ENCODE measurements at places on chromosomes 1 and 21. TPM values are rescaled to one million over a fixed set of nuclear protein-coding genes. Genes with fewer than 3 reads are reported as not detected.

DNA sequence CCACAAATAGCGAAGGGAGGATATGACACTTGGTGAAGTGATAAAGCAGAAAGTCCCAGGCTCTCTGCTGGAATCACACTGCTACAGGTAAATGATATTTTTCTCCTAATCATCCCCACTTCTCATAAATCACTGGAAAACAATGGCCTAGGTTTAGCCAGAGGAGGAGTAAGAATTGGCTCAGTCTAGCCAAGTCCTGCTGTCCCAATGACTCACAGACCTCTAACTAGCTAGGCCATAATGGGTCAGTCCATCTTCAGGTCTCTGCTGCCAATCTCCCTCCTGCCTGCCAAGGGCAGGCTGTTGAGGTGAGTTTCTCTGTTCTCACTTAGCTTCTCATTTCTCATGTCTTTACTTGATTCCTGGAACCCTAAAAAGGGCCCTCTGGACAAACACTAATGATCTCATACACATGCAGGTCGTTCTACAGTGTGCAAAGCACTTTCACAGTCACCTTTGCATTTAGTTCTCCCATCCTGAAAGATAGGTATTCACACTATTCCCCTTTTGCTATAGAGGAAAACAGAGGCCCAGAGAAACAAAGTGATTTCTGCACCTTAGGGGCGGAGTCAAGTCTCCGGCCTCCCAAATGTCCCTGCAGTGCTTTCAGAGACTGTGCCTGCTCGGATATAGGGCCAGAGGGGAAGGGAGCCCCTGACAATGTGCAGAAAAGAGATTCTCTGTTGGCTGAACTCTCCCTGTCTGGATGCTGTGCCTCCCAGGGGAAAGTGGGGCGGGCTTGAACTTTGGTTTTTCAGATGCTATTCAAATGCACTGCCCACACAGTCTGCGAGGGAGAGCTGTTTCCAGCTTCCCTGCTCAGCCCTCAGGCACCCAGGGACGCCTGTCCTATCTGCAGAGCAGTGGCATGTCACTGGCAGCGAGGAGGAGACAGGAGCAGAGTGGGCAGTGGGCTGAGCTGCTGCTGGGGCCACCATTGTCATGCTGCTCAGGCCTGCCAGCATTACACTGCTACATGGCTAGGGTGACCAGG lies 3.9 kb upstream of the CDK18 start:
- no peak for DNase-seq

DNA sequence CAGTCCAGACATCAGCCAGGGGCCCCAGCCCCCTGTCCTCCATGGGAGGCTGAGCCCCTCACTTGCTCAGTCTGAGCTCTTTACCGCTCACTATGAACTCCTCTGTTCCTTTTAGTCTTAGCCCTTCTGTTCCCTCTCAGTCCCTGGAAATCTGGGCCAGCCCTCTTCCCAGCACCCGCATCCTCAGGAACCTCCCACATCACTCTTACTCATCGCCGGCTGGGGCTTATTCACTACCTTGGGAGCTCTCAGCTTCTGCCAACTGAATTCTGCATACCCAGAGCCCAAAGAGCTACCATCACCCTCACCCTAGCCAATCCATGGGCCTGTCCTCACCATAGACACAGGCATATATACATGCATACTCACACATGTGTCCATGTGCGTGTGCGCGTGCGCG lies 11.5 kb downstream of the KNCN start:
- DNase-seq, result no peak

- no peak for DNase-seq
Observed at GRCh38 chr21:37197746-37198145, 69.4 kb downstream of the VPS26C start.

Gene PEAR1
- 14.3 TPM for total RNA-seq

DNA sequence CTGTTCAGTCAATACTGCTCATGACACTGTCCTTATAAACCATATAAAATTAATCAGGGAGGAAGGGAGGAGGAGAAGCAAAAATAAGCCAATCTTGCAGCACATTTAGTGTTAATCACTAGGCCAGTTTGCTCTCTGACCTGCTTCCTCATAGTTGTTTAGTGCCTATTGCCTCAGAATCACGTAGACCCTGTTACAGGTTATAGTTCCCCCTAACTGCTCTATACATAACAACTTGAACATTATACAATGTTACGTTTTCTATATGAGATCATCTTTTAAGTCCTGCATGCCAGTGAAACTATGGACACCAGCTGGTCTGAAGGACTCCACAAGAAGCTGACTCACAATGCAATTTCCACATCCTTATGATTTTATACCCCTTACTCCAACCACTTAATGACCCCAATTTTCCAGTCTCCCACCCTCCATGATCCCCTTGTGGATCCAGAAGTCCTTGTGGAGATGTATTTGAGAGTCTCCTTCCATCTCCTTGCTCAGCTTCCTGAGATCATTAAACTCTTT lies 34.9 kb upstream of the TACSTD2 start:
- no peak for DNase-seq

DNA sequence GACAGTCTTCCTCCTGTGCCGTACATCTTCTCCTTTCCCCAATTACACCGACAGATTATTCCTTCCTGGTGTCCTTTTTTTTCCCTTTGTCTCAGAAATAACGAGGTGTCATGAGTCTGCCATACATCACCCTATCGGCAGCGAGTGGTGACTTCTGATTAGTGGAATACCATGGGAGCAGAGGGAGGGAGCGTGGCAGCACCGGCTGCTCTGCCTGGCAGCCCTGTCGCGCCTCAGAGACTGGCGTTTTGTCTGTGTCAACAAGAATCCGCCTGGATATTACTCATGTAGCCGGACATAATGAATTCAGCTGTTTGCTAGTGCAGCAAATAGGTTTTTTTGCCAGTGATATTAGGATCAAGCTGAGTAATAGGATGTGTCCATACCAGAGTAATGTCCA lies 51.8 kb downstream of the UTP25 start:
- DNase-seq, result no peak

- DNase-seq, result no peak
Observed at GRCh38 chr1:163083690-163084089, 14.5 kb downstream of the RGS4 start.

Gene DCST1
- 3.5 TPM for total RNA-seq

GRCh38 chr1:19073311-19074186 lies 117.1 kb upstream of the IFFO2 start:
- DNase-seq, result no peak

Gene ZFP69B
- total RNA-seq, result not detected

Measured in uterus (tissue), 4 donors.